H4 (cell line): ENCODE measurements at places on chromosomes 2 and 18.

- no peak for DNase-seq
These were observed 297.9 kb downstream of the CYP26B1 start for GRCh38 chr2:71849607-71850305.

DNA sequence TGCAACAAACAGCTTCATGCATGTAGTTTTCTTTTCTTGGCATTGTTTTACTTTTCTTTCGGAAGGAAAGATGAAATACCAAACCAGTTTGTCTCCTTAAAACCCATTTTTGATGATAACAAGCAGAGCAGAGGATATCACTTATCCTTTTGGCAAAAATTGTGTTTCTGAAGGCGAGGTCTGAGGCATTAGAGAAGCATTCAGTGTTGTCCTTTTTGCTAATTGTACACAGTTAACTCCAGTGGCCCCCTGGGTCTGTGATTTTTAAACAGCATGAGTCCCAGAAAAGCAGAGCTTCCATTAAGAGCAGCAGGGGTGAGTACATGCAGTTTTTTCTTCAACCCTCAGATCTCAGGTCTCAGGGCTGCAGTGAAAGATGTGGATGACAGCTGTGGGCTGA, 41.3 kb downstream of the TTC39C start:
- DNase-seq = no peak

DNA sequence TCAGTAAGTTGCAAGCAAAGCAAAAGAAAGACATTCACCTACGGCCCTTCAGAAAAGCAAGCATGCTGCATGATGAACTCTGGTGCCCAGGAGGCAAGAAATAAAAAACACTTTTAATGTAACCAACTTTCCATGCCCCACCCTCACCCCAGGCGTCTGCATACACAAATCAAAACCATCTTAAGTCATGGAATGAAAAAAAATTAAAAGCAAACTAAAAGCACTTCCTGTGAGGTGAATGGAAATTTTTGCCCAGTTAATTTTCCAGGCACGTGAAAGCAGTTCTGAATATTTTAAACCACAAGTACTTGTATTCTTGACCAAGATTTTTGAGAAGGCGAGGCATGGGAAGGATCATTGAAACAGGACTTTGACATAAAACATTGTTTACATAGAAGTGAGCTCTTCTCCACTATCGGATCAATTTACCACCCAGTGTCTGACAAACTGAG, 2.5 kb upstream of the ICOS start:
- DNase-seq = no peak

DNA sequence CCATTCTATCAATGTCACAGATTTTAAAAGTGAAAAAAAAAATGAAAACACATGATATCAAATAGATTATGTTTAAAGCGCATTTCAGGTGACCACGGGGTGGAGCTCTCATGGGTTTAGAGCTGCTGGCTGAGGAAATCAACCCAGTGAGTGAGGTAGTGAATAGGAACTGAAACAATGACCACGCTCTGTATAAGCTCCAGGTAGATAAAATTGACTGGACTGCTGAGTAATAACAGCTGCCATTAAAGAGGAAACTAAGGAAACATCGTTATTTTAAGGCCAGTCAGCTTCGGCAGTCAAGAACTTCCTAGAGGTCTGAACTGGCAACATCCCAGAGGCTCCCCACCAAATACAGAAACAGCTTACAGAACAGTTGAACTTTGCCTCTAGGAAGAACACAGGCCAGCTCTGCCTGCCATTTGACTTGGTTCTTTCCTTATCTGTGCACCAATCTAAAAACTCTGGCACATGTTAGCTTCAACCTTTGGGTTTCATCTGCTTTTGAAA, 185.9 kb downstream of the PDE1A start:
- DNase-seq = peak; percentile 48

- DNase-seq = no peak
These were observed 66.8 kb downstream of the MREG start for GRCh38 chr2:215946586-215946985.

GRCh38 chr2:150107816-150108215, 379.7 kb downstream of the RND3 start:
- no peak for DNase-seq

- peak; percentile 84 for DNase-seq
These were observed 52.3 kb upstream of the ROCK1 start for GRCh38 chr18:21163647-21164547.

DNA sequence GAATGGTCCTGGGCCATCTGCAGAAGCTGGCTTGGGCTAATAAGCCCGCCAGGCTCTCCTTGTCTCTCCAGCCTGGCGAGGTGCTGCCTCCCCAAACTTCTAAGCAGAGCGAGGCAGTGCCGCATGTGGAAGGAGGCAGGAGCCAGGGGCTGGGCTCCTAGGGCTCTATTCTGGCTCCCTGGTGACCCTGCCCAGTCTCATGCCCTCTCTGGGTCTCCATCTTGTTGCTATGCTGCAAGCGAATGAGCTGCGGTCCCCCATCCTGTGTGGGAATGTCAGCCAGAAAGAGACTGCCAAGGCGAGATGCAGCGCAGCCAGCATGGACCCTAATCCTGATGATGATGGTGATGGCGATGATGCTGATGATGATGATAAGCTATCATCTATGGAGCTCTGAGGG, 48.7 kb downstream of the TNS1 start:
- DNase-seq = no peak

DNA sequence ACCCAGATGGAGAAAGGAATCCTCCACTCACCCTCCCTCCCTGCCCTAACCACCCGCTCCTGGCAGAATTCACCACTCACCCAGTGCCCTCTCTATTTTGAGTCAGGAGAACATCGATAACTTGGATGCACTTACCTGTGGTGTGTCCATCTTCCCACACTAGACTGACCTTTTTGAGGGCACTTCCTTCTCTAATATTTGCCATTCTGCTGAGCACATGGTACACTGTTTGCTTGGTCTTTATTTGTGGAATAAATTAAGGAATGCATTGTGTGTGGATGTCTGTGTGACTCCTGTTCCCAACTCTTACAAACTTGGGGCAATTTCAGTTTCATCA, 133.7 kb downstream of the ACKR3 start:
- DNase-seq = no peak

GRCh38 chr2:23387845-23388244, 2.9 kb downstream of the KLHL29 start:
- DNase-seq = no peak

- no peak for DNase-seq
These were observed 55.5 kb downstream of the EMILIN2 start for GRCh38 chr18:2902327-2902726.

DNA sequence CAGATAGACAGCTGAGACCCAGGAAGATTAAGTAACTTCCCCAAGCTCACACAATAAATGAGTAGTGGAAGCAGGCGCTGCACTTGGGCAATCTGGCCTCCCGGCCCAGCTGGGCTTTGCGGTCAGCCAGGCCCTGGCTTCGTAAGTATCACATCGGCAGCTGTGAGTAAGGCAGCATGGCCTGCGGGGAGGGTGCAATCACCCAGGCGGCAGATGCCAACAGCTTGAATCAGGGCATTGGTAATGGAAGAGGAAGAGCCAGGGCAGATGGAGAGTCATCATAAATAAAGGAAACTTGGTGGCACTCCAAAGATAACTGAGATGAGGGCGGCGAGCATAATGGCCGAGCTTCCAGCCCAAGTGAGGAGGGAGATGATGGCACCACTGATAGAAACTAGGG, 217.9 kb upstream of the PID1 start:
- peak; percentile 97 for DNase-seq

DNA sequence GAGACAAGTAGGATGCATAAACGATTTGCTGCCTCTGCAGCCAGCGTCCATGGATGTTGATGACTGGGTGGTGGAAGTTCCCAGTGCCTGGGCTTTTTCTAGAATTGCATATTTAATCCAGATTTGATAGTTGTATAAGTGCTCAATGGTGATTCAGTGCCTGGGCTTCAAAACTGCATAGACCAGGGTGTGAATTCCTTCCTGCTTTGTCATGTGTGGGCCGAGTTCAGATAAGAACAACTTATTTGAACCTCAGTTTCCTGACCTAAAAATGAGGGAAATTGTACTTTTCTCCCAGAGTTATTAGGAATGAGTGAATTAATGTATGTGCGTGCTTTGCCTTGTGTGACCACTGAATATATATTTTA, 154.6 kb downstream of the WDSUB1 start:
- no peak for DNase-seq

DNA sequence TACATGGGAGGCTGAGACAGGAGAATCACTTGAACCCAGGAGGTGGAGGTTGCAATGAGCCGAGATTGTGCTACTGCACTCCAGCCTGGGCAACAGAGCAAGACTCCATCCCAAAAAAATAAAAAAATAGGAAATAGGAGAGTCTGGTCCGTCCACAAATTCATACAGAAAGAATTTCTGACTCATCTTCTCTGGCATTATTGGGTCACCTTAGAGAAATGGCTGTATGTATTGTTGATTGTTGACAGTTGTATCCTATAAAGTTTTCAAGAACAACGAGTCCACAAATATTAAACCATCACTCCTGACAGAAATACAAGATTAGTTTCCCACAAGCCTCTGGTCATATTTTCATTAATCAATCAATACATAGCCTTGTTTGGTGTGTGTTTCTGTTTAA, 20.4 kb downstream of the RBM43 start:
- DNase-seq = no peak

- no peak for DNase-seq
These were observed 130.6 kb downstream of the AKAIN1 start for GRCh38 chr18:5066380-5066977.

GRCh38 chr18:76668119-76668518, 154.2 kb upstream of the ZNF236 start:
- no peak for DNase-seq

GRCh38 chr18:10057894-10058791, 144.3 kb downstream of the VAPA start:
- DNase-seq = peak; percentile 79

DNA sequence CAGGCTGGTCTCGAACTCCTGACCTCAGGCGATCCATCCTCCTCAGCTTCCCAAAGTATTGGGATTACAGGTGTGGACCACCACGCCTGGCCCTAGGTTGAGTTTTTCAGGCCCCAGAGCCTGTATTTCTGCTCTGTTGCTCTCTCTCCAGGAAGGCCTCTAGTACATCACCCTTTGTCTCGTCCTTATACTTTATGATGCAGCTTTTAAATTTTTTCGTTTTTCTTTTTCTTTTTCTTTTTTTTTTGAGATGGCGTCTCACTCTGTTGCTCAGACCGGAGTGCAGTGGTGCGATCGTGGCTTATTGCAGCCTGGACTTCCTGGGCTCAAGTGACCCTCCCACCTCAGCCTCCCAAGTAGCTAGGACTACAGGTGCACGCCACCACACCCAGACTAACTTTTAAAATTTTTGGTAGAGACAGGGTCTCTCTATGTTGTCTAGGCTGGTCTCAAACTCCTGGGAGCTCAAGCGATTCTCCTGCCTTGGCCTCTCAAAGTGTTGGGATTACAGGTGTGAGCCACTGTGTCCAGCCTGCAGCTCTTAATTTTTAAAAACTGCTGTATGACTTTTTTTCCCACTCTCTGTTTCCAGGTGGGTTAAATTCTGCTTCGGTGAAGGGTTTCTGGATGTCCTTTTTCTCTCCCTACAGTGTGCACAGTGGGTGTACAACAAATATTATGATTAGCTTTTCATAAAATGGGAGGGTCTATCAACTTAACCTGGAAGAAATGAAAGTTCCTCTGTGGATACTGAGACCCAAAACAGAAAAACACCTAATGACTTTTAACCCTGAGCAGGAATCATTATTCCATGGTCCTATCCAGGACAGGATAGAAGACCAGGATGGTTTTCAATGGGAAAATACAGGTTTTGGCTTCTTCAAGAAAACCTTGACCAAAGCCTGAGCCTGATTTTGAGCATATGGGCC, 47.9 kb downstream of the DDX1 start:
- no peak for DNase-seq

- no peak for DNase-seq
These were observed 178.1 kb downstream of the GCA start for GRCh38 chr2:162521871-162522650.

DNA sequence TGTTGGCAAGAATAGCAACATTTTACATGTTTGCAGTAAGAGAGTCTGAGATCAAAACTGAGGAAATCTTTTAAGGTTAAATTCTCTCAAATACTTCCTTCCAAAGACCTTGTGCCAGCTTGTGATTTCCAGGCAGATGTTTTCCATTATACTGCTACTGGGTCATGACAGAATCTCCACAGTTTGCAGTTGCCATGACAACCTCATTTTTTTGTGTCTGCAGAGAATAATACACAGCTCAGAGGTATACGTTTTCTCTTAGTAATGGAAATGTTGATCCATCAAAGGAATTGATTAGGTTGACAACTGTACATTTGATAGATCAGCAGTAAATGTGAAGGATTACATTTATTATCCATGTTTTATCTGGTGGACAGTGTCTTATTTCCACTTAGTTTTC, 29.1 kb upstream of the CSRNP3 start:
- peak; percentile 17 for DNase-seq

GRCh38 chr2:30649278-30649677, 158.0 kb downstream of the CAPN13 start:
- DNase-seq = no peak

DNA sequence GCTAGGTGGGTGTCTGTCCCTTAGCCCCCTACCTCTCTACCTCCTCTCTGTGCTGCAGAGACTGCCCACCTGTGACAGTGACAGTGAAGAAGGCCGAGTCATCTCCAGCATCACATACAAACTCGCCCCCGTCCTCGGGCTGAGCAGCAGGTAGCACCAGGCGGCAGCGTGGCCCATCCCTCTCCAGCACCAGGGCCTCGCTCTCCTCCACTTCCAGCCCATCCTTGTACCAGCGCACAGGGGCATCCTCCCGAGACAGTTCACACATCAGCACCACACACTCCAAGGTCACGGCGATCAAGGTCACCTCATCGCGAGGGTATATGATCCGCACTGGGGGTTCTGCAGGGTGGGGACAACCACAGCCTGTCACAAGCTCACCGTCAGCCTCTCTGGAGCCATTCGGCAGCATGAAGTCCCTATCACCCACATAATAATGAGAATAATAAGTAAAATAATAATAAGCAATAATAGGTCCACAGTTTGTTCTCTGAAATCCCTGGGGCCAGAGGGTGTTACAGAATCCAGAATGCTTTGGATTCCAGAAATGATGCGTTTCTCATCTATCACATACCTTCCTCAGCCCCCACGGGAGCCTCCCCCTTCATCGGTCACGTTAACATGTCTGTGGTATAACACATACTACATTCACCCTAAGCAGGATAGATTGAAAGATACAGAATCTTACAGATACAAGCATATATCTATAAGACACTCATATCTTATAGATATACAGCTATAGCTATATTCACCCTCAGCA, 12.0 kb downstream of the OBSL1 start:
- DNase-seq = no peak

DNA sequence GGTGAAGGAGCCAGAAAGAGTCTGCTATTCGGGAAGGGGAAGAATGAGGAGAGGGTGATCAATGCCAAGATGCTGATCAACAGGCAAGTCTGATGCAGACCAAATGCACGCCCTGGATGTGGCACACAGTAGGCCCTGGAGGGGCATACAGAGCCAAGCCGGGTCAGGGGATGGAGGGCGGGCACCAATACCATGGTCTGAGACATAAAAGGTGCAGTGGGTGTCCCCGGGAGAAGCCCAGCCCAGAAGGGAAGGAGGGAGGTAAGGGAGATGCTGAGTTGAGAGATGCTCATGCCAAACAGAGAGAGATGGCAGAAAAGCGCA, 66.6 kb upstream of the ID2 start:
- DNase-seq = no peak

- no peak for DNase-seq
These were observed 503.3 kb downstream of the EIPR1 start for GRCh38 chr2:2874341-2874740.
